ENCODE measurements at places on chromosomes 7 and 10.

DNA sequence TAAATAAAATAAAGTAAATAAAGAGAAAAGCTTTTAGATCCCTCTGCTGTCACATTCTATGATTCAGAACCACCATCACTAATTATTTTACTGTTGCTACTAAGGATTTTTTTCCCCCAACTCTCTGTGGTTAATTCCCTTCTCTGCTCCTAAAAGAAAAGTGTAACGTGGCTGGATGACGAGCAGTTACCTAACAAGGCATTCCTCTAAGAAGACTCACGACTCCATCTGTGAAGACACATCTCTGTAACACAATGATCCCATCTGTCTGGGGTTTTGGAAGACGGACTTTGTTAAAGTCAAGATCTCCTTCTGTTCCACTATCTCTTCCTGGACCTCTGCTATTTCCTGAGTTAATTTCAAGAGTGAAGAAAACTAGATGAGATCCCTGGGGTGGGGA lies 179.9 kb downstream of the SFMBT2 start:
- no peak for DNase-seq

DNA sequence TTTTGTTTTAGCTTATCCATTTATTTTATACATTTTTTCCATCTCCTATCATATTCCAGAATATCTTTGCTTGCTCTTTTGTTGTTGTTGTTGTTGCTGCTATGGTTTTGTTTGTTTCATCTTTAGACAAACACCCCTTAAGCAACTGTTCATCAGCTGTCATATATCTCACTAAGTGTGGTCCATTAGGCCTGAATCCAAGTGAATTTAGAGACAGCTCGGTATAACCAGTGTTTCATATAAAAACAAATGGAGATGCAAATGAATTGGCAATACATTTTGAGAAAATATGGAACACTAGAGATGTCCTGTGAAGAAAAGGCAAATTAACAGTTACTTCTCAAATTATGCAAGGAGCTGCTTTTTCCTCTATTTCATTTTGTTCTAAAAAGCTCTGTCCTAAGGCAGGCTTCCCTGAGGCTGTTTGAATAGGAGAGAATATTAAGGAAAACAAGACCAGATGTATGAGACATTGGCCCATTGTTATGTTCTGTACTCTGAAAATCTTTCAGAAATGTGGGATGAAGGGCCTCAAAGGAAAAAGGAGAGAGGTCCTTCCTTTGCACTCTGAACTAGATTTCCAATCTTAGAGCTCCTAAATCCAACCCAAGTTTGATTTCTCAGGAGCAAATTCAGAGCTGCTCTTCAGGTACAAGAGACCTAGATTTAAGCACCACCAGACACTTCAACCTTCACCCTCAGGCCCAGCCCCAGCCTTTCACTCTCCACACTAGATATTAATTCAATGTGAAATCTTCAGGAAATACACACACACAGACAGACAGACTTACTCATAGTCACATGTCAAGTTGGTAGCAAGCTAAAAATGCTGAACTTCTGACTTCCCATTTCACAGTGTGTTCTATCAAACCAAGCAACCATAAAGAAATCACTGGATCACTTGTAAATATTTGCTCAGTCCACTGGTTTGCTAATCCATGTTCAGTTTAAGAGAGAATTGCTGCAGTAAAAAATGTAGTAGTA lies 5.4 kb downstream of the TFEC start:
- DNase-seq = no peak

GRCh38 chr10:114289096-114289436 lies 50.0 kb downstream of the VWA2 start:
- no peak for DNase-seq

- no peak for DNase-seq
These were observed 358.1 kb downstream of the THSD7A start for GRCh38 chr7:11473807-11474424.

GRCh38 chr10:68101066-68101465 lies 8.2 kb upstream of the MYPN start:
- no peak for DNase-seq

GRCh38 chr10:111316722-111317212 lies 239.9 kb downstream of the ADRA2A start:
- DNase-seq = no peak

DNA sequence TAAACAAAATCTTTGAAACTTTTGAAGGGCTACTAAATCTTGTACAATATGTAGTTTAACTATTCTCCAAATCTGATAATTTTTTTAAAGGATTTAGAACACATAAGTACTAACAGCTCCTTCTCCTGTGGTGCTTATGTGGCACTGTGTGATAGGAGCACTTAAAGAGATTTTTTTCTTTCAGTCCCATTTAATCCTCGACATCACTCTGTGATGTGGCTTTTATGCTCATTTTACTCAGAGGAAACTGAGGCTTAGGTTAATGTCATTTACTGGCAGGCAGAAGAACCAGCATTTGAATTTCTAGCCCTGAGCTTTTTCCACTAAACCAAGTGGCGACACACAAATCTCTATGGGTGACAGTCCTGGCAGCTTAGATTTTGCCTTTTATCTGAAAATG lies 92.4 kb downstream of the SAMD9 start:
- DNase-seq = no peak

GRCh38 chr7:125908711-125909110 lies 979.1 kb upstream of the POT1 start:
- no peak for DNase-seq

- DNase-seq = no peak
These were observed 1.5 kb downstream of the CTBP2 start for GRCh38 chr10:125158601-125159485.

DNA sequence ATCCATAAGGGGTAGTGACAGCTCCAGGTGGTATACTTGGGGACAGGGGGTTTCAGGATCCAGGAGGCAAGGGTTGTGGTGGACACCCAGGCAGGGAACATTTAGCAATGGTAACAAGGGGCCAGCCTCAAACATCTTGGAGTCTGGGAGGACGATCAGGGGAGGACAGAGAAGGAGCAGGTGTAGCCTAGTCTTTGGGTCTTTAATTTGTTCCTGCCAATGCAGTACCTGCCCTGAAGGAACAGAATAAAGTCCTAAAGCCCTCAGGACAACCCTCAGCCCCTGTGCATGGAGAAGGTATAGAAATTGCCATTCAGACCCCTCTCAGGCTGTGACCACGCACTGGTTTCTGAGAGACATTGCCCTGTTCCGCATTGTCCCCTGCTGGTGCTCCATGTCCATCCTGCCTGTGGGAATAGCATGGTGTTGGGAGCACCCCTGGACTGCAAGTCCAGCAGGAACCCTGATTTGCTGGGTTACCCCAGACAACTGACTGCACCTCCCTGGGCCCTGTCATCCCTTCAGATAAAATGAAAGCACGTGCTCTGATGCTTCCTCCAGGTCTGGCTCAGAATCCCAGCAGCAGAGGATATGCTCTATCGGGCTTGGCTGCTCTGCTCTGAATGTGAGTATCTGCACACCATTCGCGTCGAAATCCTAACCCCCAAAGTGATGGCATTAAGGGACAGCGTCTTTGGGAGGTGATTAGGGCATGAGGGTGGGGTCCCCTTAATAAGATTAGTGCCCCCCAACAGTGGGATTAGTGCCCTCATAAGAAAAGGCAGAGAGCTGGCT lies 24.2 kb downstream of the DDC start:
- no peak for DNase-seq

- peak; percentile 67 for DNase-seq
These were observed 133.7 kb upstream of the RSU1 start for GRCh38 chr10:16950656-16951601.

- DNase-seq = no peak
These were observed 764.0 kb upstream of the IGFBP3 start for GRCh38 chr7:46685051-46685450.

GRCh38 chr7:4045975-4046374 lies 636.1 kb upstream of the FOXK1 start:
- no peak for DNase-seq

DNA sequence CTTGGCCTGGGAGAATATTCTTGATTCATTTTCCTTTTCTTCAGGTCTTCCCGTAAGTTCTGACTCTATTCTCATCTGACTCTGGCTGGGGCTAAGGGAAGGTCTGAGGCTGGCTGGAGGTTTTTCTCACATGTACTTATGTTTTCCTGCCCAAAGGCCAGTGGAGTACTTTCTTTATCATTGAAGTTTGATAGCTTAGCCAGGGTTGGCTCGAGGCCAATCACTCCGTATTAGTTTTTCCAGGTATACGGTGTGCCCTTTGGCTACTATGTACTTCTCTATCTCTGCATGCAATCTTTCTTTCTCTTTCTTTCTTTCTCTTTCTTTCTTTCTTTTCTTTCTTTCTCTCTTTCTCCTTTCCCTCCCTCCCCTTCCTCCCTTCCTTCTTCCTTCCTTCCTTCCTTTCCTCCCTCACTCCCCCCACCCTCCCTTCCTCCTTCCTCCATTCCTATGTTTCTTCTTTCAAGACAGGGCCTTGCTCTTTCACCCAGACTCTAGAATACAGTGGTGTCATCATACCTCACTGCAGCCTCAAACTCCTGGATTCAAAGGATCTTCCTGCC lies 26.8 kb upstream of the VKORC1L1 start:
- DNase-seq = no peak

DNA sequence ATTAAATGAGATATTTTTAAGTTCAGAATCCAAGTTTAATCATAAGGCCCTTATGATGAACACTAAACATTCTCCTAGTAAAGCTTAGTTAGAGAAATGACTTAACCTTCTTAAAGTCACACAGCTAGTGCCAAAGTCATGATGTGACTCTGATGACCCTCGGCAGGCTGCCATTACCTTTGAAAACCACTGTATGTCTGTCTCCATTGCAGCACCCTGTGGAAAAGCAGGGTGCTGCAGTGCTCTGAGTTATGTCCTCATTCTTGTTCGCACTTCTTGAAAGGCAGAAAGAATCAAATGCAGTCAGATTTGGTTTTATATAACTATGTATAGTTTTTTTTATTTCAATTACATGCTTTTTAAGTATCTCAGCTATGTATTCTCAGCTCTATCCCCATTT lies 105.0 kb downstream of the PHTF2 start:
- DNase-seq = peak; percentile 5

- no peak for DNase-seq
These were observed 4.4 kb upstream of the CCL26 start for GRCh38 chr7:75776295-75776971.

DNA sequence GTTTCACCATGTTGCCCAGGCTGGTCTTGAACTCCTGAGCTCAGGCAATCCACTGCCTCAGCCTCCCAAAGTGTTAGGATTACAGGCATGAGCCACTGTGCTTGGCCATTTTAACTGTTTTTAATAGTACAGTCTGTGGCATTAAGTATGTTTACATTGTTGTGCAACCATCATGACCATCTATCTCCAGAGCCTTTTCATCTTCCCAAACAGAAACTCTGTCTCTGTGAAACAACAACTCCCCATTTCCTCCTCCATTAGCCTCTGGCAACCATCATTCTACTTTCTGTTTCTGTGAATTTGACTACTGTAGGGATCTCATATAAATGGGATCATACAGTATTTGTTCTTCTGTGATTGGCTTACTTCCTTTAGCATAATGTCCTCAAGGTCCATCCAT lies 48.3 kb upstream of the SEPHS1 start:
- no peak for DNase-seq

GRCh38 chr10:130777507-130778165 lies 533.9 kb downstream of the TCERG1L start:
- DNase-seq = no peak

DNA sequence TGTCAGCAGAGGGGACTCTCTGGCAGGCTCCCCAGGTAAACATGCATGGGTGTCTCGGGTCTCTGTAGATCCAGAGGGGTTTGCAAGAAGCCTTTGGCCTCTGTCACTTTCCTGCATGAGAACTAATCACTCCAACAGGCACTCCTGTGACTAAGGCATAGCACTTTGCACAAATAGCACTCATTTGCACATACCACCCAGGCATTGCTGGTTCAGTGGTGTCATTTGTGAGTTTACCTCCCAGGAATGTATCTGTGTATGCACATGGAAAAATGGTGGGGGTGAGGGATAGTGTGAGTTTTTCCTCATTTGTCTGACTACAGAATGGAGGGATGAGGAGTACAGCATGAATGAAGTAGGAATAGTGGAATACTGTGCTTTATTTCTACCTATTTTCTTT lies 39.5 kb downstream of the CNNM1 start:
- no peak for DNase-seq

GRCh38 chr7:105044449-105045070 lies 30.6 kb downstream of the KMT2E start:
- DNase-seq = no peak

GRCh38 chr10:30820261-30820991 lies 190.9 kb upstream of the LYZL2 start:
- DNase-seq = no peak

- no peak for DNase-seq
These were observed 42.3 kb downstream of the ATAD1 start for GRCh38 chr10:87775766-87776165.

- DNase-seq = peak; percentile 20
These were observed 129.8 kb downstream of the FRMD4A start for GRCh38 chr10:14200698-14201544.

GRCh38 chr7:33986951-33987947 lies 81.9 kb downstream of the BMPER start:
- no peak for DNase-seq

- DNase-seq = no peak
These were observed 26.5 kb upstream of the WNT16 start for GRCh38 chr7:121302214-121302745.

DNA sequence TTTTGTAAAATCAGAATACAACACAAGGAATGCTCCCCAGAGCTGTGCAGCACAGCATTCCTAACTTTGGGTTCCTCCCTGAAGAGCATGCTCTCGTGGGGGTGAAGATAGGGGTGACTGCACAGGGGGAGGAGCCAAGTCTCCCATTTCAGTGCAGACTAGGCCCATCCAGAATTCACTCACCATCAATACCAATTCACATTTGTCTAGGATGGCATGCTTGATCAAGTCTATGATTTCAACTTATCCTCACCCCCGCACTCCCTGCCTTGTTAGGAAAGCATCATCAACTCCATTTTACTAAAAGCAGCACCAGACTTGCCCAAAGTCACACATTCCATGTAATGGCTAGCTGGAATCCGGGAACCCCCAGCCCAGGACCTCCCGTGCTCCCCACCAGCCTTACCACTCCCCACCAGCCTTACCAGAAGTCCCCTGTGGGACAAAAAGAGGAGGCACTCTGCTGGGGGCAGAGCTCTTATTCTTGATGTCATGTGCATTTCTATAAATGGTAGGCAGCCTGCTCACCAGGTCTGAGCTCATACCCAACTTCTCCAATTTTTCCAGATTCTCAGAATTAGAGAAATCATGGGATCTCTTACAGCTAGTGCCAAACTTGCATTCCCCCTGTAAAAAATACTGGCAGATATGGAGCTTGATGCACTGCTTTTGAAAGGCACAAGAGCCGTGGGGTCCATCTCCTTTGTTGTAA lies 6.2 kb downstream of the PARP12 start:
- no peak for DNase-seq

DNA sequence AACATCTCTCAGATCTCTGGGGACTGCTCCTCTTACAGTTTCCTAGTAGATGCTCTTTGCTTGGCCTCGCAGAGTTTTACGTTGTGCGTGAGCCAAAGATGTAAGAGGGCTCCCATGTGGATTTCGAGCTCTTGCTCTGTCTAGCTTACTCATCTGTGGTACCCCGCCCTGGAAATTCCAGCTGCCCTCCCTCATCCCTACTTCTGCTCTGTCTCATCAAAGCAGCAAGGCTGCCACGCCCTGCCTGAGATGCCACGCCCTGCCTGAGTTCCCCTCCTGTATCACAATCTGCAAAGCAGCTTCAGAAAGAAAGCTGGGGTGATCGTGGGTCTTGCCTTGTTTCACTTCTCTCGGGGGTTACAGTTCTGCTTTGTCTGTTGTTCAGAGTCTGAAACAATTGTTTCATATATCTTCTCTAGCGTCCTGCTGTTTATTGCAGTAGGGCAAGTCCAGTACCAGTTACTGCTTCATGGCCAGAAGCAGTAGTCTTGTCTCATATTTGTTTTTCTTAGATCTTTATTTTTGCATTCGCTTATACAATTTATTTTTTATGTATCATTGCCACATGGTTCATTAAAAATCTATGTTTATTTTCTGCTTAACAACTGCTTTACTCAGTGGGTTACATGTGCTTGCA lies 36.1 kb upstream of the CCNY start:
- DNase-seq = no peak
